ENCODE measurements at places on chromosomes 4 and X. TPM values are rescaled to one million over a fixed set of nuclear protein-coding genes. Genes with fewer than 3 reads are reported as not detected.

DNA sequence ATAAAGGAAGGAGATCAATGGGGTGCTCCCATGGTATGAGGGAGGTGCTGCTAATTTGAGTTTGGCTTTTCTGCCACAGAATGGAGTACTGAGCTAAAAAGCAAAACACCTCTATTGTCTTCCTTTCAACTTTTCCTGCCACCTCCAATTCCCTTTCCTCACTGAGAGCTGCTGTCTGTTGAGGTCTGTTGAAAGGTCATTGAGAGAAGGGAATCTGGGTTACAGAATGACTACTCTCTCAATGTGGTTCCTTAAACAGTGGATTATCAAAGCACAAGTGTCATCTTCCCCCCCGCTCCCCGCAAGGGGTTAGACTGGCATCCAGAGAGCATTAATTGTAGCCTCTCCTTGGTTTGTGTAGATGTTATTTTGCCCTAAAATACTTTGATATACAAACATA, 10.7 kb downstream of the USP9X start:
- no peak for DNase-seq

DNA sequence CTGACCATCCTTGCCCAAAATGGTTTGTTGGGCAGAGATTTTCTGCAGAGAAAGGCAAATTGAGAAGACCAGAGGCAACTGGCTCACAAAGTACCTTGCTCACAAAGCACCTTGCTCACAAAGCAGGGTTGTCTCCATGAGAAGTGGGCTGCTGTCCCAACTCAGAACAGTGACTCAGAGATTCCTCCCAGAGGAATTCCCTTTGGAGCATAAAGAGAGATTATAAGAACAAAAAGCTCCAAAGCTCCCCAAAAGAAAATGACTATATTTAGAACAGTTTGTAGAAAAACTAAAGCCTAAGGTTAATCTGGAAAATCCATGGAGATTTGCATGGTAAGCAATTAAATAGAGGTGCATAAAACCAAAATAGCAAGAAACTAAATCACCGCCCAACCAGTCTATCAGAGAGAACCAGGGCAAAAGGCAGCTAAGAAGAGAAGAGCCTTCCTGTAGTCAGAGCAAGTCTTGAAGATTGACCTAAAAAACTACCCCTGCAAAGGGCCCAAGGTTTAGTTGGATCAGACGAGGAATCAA, 731.4 kb downstream of the FAT4 start:
- no peak for DNase-seq

- DNase-seq, result no peak
Measured at GRCh38 chr4:74822603-74823002, 28.3 kb upstream of the BTC start.

GRCh38 chr4:5527211-5527610, 181.1 kb downstream of the EVC2 start:
- DNase-seq, result no peak

DNA sequence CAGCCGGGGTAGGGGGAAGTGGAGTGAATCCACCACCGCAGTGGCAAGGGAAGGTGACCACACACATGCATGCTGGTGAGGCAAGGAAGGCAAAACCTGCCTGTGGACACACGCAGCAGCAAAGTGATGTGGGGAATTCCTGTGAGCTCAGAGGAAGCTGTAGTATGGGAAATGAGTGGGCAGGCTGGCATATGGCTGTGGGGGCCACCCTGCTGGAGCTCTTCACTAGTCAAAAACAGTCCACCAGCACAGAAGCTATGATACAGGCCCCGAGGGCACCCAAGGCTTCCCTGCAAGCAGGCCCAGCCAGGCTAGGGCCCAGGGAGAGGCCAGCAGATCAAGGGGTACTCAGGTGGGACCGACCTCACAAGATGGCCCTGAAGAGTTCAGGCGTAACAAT, 239.1 kb downstream of the CHM start:
- no peak for DNase-seq

GRCh38 chrX:105553118-105553517, 269.2 kb upstream of the NRK start:
- no peak for DNase-seq

DNA sequence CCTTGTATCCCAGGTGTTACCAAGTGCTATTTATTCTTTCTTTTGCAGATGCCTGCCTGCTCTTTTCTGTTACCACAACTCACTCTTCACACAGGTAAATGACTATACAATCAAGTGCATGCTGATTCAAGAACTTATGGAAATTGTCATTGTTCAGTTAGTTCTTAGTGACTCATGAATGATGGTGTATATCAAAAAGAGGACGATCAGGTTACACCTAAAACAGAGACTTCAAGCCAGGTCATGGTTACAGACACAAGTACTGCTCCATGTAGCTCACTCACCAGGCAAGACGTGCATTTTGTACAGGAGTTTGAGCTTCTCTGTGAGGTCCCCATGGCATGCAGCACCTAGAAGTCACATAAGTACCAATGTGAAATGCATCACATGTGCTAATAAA, 59.3 kb upstream of the UCP1 start:
- DNase-seq, result no peak

GRCh38 chr4:6342530-6343293, 73.1 kb downstream of the WFS1 start:
- DNase-seq, result no peak

GRCh38 chr4:87007528-87008446, 73.0 kb downstream of the AFF1 start:
- DNase-seq, result no peak

DNA sequence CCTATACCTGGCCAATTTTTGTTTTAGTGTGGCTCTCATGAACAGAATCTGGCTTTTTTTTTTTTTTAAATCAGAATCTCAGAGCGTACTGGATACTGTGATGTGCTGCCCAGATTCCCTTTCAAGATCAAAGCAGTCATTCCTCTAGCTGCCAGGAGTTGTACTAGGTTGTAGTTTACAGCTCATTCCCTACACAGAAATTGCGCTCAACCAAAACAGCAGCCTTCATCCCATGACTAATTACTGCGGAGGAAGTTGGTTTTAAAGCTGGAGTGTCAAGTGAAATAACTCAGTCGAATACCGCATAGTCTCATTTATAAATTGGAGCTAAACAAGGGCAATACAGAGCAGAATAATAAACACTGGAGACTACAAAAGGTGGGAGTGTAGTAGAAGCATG, 12.2 kb upstream of the TMPRSS11B start:
- DNase-seq, result no peak

DNA sequence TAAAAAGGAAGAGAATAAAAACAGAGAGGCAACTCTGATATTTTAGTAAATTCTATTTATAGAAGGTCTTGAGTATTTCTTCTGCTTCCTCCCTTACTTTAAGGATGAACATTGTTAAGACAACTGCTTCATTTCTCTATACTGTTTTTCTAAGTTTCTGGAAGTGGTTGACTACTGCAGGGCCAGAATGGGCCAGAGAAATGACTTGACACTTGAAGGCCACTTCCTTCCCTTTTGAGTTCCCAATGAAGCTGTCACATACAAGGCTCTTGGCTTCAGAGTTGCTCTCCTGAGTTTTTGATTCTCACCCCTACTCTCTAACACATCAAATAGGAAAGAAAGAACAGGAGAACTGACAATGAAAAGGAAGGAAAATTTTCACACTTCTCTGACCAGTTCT, 37.6 kb downstream of the PKD2 start:
- no peak for DNase-seq

DNA sequence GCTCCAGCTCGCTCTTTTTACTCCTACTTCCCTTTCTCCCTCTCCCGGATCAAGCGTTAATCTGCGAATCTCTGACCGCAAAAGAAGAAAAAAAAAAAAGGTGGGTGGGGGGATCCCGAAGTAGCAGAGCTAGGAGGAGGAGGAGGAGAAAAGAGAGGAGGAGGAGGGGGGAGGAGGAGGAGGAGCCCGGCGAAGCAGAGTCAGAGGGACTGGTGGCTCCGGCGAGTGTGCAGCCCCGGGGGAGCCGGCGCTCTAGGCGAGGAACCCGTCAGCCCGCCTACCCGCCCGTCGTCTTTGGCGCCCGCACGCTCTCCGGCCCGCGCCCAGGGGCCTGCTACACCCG, at the start of gene NHSL2:
Gene NHSL2, plus strand, starts transcription at position 203 of the 343 bp plus-strand sequence.
- no peak for DNase-seq

- no peak for DNase-seq
Measured at GRCh38 chr4:186137196-186137794, 32.8 kb downstream of the FAM149A start.

GRCh38 chr4:17619416-17620105, 5.1 kb downstream of the MED28 start:
- DNase-seq, result no peak

GRCh38 chrX:18755651-18756050, 48.2 kb downstream of the PPEF1 start:
- no peak for DNase-seq

DNA sequence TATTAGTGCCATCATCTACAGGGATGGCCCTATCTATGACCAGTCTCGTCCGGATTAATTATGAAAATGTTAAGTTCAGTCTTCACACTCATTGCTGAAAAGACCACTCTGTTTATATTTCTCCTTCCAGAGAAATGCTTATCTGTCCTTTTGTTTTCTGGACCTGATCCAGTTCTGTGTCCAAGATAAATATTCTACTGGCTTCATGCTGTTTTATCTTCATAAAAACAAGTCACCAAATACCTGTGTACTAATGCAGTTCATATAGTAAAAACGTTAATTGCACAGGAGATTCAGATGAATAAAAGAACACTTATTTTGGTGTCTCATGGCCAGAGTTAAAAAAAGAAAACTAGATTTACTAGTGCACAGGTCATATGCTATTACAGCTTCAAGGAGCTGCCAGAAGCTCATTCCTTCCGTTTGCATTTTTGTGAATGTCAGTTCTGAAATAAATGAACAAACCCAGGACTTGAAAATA, 17.3 kb downstream of the FNIP2 start:
- DNase-seq, result no peak

GRCh38 chrX:68835104-68835442, 6.3 kb downstream of the EFNB1 start:
- no peak for DNase-seq

DNA sequence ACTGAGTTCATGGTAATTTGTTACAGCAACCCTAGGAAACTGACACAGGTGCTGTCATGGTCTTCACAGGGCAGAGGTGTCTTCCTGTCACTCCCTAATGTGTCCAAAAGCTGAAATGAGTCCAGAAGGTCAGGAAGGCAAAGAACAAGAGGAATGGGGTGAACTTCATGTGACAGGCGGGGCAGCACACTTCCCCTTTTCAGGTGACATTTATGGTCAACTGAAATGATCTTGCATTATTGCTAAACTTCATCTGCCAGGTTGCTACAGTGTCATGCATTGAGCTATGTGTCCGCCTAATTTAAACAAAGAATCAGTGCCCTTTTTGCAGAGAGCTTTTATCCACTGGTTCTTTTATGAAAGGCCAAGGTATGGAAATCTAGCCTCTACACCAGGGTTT, 15.9 kb upstream of the CCDC149 start:
- DNase-seq, result no peak

- DNase-seq, result no peak
Measured at GRCh38 chr4:53026233-53026632, 164.1 kb downstream of the RASL11B start.

DNA sequence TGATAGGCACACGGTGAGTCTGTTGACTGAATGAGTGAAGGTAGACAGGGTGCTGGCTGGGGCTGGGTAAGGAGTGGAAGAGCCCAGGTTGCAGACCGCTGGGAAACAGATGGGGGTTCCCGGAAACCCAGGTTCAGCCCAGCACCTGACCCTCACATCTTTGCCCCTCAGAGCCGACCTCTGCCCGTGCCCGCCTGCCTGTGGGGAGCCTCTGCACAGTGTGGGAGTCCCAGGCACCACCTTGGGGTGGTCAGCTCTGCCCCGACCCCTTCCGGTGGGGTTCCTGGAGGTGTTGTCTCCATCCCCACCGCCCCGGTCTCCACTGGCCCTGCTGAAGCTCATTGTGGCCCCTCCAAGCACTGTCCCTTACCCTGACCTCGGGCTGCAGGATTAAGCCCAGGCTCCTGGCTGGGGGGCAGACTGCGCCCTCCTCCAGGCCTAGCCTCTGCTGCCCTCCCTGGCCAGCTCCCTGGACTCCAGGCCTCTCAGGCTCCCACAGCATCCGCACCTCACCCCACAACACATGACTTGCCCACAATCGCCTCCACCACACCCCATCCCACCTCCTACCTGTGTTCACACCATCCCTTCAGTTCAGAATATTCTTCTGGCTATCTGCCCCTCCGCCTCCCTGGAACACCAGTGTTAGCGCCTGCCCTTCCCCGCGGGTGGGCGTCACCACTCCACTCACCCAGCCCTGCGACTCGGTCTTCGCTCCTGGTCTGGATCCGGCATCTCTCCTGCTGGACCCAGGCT, 21.4 kb downstream of the HMX1 start:
- no peak for DNase-seq

GRCh38 chrX:30824275-30824674, 64.8 kb downstream of the TAB3 start:
- no peak for DNase-seq

DNA sequence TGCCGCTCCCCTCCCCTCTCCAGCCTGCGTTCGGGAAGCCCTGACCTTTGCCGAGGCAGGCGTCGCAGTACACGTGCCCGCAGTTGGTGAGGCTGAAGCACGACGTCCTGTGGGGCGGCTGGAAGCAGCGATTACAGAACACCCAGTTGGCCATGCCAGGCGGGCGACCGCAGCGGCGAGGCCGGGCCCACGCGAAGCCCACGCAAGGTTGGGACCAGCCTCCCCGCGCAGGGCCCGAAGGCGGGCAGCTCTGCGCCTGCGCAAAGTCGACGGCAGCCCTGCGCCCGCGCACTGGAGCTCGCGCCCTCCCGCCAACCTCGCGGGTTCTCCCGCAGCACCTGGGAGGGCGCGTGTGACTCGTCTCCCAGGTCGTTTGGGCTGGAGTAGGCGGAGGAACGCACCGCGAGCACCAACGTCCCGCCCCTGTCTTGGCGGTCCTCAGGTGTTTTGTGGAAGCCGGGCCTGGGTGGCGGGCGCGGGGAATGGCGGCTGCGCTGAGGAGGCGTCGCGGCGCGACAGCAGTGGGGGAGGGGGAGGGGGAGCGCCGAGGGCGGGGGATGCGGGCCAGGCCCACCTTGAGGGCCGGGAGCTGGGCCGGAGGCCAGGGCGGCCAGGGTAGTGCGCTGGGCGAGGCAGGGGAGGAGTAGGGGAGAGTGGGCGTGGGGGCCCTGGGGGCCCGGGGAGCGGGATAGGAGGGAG, at the start of gene RNF212:
Gene RNF212, minus strand, starts transcription at position 254 of the 699 bp plus-strand sequence. Its CDS starts 100 bp downstream, at position 154.
- no peak for DNase-seq

- DNase-seq, result no peak
Measured at GRCh38 chr4:95410387-95410977, 138.3 kb downstream of the UNC5C start.

GRCh38 chrX:43953218-43953617, 20.0 kb downstream of the NDP start:
- DNase-seq, result no peak

- no peak for DNase-seq
Measured at GRCh38 chr4:144547678-144548298, 98.2 kb upstream of the HHIP start.

- DNase-seq, result no peak
Measured at GRCh38 chrX:143669395-143669794, 33.5 kb upstream of the SLITRK4 start.

The UGT2B7 gene
- total RNA-seq, result 2.7 TPM

The TEX13C gene
- not detected for total RNA-seq

The GUCY1B1 gene
- total RNA-seq, result 2.0 TPM

The LETM1 gene
- total RNA-seq, result 57.5 TPM

The NWD2 gene
- total RNA-seq, result not detected

The ADGRG4 gene
- total RNA-seq, result 0.29 TPM
